Stimulated activated CD4-positive, alpha-beta T cell treated with anti-CD3 and anti-CD28 coated beads, TNF-alpha, amount 100 ng/mL, for 48 hours (primary cell): ENCODE measurements at places on chromosomes 13 and 19.
A peak's percentile ranks its signal among the peaks of the same experiment; 100 is the strongest.

GRCh38 chr13:113364311-113364889 lies 470 bp upstream of the GRTP1 start:
- peak; percentile 22 for DNase-seq

- no peak for DNase-seq
Observed at GRCh38 chr13:45156565-45157361, 36.5 kb downstream of the GTF2F2 start.

DNA sequence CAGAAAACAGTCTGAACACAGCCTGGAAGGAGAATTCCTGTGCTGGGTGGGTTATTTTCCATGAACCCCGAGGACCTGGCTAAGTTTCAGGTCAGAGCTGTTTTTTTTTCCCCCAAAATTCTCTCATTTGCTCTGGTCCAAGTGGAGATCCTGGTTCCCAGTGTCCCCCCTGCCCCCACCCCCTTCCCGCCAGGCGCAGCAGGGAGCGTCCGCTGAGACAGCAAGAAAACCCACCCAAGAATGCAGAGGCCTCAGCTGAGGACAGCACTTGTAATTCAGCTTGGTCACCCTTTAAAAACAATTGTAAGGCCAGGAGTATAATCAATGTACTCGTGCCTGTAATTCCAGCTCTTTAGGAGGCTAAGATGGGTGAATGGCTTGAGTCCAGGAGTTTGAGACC lies 11.4 kb upstream of the TSPAN16 start:
- DNase-seq = no peak

GRCh38 chr19:38734426-38735256 lies 9.6 kb downstream of the CAPN12 start:
- no peak for DNase-seq

- no peak for DNase-seq
Observed at GRCh38 chr19:7763696-7764095, 653 bp downstream of the CLEC4M start.

GRCh38 chr13:23750383-23751121 lies 138.6 kb downstream of the MIPEP start:
- no peak for DNase-seq

- DNase-seq = no peak
Observed at GRCh38 chr13:66835040-66835628, 395.0 kb downstream of the PCDH9 start.

DNA sequence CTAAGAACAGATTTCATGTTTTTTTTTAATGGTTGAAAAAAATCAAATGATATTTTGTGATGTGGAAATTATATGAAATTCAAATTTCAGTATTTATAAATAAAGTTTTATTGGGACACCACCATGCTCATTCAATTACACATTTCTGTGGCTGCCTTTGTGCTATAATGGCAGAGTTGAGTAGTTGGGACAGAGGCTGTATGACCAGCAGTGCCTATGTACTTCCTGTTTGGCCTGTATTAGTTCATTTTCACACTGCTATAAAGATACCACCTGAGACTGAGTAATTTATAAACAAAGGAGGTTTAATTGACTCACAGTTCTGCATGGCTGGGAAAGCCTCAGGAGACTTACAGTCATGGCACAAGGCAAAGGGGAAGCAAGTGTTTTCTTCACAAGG lies 33.6 kb downstream of the AKAP11 start:
- no peak for DNase-seq

- no peak for DNase-seq
Observed at GRCh38 chr13:104301171-104301975, 1235.2 kb upstream of the SLC10A2 start.

DNA sequence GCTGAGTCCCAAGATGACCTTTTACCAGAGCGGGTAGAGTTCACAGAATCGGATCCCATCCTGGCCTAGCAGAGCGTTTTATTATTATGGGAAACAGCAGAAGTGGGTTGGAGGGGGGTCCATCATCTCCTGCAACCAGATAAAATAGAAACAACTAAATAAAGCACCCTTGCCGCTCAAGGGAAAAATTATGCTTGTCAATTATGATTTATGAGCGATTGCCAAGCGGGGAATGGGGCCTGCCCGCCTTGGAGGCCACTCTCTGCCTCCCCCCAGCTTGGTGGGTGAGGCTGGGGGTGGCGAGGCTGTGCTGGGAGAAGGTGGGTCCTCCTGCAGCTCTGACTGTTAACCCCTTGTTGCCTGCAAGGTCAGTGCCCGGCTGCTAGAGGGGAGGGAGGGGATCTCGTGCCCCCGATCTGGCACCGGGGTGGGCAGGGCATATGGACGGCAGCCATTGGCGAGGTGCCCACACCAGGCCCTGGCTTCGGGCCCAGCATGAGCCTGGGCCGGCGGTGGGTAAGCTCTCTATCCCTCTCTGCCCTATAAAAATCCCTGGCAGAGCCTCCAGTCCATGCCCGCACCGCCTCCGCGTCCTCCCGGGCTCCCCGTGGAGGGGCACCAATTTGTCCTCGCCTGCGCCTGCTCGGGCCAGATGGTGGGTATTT lies 129.1 kb downstream of the URI1 start:
- no peak for DNase-seq

DNA sequence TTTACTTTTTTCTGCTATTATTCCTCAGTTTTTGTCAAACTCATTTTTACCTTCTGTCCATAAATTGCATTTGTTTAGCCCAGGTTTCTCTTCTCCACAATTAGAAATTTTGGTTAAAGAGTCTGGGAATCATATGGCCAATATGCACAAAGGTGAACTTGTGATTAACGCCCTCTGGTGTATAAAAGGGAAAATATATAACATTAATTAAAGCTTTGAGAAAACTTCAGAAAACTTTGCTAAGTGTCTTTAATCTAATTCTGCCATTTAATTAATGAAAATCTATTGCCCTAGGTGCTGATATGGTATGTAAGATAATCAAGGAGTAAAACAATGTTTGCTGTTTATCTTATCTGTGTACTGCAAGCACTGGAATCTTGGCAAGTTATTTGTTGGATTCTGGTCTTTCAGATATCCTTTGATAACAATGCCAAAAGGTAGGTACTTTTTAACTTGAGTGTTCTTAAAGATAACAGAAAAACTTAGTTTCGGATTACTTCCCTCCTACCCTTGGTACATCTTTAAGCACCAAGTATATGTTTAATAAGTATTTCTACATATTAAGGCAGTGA lies 402.6 kb downstream of the SUCLA2 start:
- no peak for DNase-seq

DNA sequence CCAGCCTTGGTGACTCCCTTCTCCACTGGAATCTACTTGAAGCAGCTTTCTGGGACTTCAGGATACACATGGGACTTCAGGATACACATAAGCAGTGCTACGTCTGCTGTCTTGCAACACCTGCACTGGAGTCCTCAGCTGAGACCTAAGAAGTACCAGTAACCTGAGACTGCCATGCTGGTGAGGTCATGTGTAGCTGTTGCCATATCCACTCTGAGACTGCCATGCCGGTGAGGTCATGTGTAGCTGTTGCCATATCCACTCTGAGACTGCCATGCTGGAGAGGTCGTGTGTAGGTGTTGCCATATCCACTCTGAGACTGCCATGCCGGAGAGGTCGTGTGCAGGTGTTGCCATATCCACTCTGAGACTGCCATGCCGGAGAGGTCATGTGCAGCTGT lies 937.9 kb downstream of the EFNB2 start:
- no peak for DNase-seq

DNA sequence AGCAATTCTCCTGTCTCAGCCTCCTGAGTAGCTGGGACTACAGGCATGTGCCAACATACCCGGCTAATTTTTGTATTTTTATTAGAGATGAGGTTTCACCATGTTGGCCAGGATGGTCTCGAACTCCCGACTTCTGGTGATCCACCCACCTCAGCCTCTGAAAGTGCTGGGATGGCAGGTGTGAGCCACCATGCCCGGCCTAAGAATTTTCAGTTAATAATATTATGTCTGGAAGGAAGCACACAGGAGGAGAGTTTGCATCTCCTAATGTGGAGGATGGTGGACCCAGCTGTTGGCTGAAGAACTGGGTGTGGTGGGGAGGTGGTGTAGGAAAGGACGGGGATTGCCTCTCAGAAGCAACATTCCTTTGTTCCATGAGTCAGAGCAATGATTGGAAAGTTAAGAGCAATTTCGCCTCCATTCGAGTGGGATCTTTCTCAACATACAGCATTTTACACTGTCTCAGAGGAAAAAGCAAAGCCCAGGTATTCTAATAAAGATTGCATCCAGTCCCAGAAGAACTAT lies 11.9 kb downstream of the PDCD2L start:
- no peak for DNase-seq

DNA sequence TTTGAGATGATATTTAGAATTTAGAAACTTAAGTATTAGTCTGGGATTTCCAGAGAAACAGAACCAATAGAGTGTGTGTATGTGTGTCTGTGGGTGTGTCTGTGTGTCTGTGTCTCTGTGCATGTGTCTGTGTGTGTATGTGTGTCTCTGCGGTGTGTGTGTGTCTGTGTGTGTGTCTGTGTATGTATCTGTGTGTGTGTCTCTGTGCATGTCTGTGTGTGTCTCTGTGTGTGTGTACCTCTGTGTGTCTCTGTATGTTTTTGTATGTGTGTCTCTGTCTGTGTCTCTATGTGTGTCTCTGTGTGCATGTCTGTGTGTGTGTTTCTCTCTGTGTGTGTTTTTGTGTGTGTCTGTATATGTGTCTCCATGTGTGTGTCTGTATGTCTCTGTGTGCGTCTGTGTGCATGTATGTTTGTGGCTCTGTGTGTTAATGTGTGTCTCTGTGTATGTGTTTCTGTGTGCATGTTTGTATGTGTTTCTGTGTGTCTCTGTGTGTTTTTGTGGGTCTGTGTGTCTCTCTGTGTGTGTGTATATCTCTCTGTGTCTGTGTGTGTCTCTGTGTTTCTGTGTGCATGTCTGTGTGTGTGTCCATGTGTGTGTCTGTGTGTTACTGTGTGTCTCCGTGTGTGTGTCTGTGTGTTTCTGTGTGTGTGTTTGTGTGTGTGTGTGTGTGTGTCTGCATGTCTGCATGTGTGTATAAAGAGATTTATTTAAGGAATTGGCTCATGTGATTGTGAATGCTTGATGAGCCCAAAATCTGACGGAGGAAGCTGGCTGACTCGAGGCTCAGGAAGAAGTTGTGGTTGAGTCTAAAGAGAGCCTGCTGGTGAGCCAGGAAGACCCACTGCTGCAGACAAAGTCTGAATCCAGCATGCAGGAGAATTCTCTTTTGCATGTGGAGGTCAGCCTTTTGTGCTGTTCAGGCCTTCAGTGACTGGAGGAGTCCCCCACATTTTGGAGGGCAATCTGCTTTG lies 22.2 kb downstream of the GPR42 start:
- DNase-seq = no peak

DNA sequence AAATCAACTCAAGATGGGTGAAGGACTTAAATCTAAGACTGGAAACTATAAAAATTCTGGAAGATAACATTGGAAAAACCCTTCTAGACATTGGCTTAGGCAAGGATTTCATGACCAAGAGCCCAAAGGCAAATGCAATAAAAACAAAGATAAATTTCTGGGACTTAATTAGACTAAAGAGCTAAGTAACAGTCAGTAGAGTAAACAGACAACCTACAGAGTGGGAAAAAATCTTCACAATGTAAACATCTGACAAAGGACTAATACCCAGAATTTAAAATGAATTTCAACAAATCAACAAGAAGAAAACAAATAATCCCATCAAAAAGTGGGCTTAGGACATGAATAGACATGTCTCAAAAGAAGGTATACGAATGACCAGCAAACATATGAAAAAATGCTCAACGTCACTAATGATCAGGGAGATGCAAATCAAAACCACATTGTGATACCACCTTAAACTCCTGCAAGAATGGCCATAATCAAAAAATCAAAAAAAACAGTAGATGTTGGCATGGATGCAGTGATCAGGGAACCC lies 6.3 kb upstream of the RFX1 start:
- DNase-seq = no peak

DNA sequence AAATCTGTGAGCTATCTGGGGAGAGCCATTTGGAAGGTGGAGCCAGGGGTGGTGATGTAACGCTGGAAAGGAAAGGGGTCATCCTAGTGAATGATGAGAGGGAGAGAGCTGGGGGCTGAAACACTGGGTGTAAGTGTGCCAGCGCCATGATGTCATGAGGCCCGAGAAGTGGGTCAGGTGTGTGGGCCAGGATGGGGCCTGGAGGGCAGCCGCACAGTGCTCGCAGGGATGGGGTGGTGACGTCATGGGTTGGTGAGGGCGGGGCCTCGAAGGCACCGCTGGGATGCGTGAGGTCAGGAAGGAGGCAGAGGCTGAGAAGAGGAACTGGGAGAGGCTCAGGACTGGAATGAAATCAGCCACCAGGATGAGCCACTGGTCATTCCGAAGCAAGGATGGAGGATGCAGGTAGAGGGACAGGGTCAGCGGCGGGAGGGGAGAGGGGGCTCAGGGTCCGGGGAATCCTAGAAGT lies 4.4 kb downstream of the CCDC61 start:
- DNase-seq = no peak

DNA sequence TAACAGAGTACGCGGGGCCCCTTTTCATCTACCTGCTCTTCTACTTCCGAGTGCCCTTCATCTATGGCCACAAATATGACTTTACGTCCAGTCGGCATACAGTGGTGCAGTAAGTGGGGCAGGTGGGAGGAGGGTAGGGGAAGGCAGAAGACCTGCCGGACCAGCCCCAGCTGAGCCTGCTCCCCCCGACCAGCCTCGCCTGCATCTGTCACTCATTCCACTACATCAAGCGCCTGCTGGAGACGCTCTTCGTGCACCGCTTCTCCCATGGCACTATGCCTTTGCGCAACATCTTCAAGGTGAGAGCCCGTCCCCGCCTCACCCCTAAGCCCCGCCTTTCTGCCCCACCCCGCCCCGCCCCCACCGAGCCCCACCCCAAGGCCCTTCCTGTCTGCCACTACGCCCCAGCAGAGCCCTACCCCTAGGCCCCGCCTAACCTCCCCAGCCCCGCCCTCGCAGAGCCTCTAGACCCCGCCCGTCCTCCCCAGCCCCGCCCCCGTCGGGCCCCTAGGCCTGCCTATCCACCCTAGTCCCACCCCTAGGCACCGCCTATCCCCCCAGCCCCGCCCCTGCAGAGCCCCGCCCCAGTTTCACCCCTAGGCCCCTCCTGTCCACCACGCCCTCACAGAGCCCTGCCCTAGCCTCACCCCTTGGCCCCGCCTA lies 7.7 kb downstream of the NDUFB7 start:
- peak; percentile 68 for DNase-seq

DNA sequence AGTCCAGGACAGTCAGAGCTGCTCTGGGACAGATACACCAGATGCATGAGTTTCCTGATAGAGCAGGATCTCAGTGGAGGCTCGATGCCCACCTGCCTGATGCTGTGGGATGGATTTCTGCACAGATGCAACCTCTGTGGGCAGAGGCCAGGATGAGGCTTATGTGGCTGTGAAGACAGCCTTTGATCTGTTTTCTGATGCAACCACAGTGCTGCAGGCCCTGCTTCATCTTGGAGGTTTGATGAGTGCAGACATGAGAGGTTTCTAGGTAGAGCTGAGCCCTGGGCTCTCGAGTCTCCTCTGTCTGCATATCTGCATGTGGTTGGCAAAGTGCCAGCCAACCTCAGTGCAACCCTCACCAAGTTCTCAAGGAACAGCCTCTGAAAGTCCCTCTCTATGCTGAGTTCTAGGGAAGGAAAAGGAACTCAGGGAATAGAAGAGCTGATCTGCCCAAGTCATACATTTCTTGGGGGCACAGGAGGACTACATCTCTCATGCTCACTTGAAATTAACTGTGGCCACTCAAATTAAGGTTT lies 23.1 kb upstream of the TSHZ3 start:
- no peak for DNase-seq

GRCh38 chr19:57587529-57587928 lies 3.6 kb downstream of the ZIK1 start:
- DNase-seq = no peak

- DNase-seq = no peak
Observed at GRCh38 chr19:9782338-9782737, 13.8 kb upstream of the ZNF846 start.

- peak; percentile 32 for DNase-seq
Observed at GRCh38 chr13:43805071-43805468, 18.3 kb upstream of the ENOX1 start.

- DNase-seq = no peak
Observed at GRCh38 chr13:73220966-73221720, 162.3 kb downstream of the KLF5 start.
